ENCODE measurements at places on chromosomes 3 and 15.

GRCh38 chr3:20558161-20558560, 372.2 kb upstream of the SGO1 start:
- DNase-seq = no peak

GRCh38 chr15:85646538-85647091, 148.1 kb downstream of the KLHL25 start:
- DNase-seq = no peak

GRCh38 chr3:133754455-133754854, 8.3 kb downstream of the TF start:
- no peak for DNase-seq

- no peak for DNase-seq
Measured at GRCh38 chr3:141412936-141413354, 44.6 kb downstream of the ZBTB38 start.

GRCh38 chr3:124303305-124303910, 311.5 kb upstream of the ROPN1 start:
- DNase-seq = no peak

GRCh38 chr15:94655249-94655880, 424.0 kb downstream of the MCTP2 start:
- DNase-seq = no peak

- DNase-seq = no peak
Measured at GRCh38 chr3:72009851-72010443, 225.0 kb upstream of the PROK2 start.

DNA sequence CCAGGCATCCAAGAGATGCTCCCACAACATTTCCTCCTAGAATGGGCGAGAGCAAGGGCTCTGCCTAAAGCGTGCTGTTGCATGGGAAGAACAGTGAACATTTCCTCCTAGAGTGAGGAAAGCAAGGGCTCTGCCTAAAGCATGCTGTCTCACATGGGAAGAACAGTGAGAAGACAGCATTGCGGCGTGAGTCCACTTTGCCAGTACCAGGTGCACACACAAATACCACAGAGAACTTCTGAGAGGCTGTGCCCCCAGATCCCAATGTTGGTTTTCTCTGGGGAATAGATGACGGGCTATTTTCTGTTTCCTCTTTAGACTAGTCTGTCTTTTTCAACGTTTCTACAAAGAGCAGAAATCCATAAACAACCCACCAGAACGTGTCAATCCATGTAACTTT, 142.9 kb downstream of the LRRK1 start:
- peak; percentile 23 for DNase-seq

DNA sequence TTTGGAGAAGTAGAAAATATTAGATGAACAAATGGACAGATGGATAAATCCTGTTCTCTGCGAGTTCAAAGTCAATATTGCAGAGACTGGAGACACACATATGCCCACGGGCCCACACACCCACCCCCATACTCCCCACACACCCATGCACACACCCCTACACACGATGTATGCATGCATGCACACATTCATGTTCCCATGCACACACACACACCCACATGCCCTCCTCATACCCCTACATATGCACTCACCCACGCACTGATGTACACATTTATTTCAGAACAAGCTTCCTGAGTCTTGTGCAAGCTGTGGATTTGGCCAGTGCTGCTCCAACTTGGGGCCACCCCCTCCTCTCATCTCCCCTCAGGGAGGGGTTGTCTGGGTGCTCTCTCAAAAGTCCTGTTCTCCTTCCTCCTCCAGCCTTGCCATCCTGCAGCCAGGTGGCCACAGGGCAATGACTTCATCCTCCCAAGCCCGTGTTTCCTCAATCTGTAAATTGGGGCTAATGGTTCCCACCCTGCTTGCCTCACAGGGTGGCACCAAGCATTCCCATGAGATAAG, 16.4 kb downstream of the MAPKAPK3 start:
- DNase-seq = no peak

DNA sequence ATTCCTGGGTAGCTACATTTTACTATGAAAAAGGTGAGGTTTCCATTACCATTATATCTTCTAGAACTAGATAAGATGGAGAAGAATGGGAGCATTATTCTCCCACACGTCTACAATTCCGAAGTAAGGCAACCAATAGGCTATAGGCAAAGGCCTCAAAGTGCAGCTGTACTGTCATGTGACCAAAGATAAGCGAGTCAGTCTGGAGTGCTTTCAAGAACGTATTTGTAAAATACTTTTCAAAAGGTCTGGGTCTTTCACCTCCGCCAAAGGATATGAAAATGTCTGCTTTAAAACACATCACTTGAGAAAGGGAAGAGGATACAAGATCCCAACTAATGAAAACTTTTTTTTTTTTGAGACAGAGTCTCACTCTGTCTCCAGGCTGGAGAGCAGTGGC, 9.9 kb downstream of the CCPG1 start:
- DNase-seq = no peak

GRCh38 chr3:73874606-73875369, 250.0 kb upstream of the PDZRN3 start:
- DNase-seq = no peak

- no peak for DNase-seq
Measured at GRCh38 chr3:70728311-70728710, 415.9 kb upstream of the MDFIC2 start.

- DNase-seq = peak; percentile 66
Measured at GRCh38 chr3:141268306-141268705, 36.7 kb downstream of the PXYLP1 start.

DNA sequence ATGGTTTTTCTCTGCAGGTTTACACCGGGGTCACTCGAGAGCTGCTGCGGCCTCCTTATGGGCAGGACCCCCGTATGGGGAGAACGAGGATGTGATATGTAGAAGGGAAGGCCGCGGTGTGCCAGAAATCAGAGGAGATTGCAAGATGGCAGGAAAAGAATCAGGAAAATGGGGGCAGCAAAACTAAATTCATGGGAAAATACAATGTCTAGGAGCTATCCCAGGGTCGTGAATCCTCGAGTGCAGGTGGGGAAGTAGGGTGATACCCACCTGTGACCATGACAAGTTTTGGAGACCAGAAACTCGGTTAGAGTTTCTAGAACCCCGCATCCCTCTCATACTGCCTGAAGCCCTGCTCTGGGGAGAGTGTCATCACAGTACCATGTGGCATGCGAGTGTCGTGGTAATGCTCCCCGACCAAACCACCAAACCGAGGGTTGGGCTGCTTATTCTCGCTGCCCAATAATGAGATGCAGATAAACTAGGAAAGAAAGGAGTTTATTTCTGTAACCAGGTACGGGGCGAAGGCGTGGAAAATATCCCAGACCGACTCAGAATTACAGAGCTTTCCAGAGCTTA, 781 bp downstream of the TRNT1 start:
- peak; percentile 42 for DNase-seq

Measured in DND-41 (cell line).